Lung microvascular endothelial cell (primary cell): ENCODE measurements at places on chromosomes 7 and 10. TPM values are rescaled to one million over a fixed set of nuclear protein-coding genes. Genes with fewer than 3 reads are reported as not detected.

DNA sequence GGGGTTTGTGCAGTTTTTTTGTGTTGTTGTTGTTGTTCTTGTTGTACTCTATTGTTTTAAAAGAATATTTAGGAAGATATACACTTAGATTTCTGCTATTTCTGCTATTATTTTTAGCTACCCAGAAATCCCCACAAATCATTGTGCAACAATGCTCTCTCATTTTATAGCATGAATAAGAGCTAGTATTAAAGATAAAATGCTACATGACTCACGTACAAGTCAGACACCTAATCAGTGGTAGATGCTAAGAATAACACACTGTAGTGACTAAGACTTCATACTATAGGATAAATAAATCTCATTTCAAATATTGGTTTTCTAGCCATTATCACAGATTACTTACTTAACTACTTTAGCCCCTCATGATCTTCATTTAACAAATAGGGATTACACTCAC, 920.5 kb downstream of the KCNMA1 start:
- no peak for DNase-seq

DNA sequence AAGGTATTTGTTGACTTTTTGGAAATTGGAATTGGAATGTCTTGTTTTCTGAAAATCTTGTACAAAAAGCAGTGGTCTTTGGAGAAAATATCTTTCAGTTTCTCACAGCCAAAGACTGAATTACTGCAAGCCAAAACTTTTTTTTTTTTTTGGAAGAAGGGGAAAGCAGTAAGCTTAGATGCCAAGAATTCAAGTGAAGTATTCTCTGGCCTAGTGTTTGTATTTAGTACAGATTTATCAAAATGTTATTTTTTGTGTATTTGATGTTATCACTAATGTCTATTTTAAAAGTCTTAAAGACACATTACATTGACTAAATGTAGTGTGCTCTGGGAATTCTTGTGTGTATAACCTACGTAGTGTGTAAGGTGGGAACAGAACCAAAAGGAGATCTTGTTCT, 6.2 kb downstream of the TET1 start:
- no peak for DNase-seq

DNA sequence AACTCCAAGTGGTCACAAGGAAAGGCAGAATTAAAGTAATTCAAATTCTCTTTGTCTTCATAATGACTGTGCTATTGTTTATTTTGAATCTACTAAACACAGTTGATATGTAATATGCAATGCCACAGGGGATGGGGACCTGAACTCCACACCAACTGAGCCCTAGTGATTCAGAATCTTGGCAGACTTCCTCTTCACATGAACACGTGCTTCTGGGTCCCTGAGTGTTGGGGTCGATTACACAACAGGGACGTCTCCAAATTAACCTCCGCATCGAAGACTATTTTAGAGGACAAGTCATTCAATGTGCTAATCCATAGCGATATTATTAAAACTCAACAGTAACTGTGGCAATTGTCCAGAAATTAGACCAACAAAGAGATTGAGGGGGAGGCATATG, 95.3 kb upstream of the CARD11 start:
- no peak for DNase-seq

- DNase-seq: peak; percentile 28
Observed at GRCh38 chr10:131980761-131981428, 828 bp downstream of the BNIP3 start.

DNA sequence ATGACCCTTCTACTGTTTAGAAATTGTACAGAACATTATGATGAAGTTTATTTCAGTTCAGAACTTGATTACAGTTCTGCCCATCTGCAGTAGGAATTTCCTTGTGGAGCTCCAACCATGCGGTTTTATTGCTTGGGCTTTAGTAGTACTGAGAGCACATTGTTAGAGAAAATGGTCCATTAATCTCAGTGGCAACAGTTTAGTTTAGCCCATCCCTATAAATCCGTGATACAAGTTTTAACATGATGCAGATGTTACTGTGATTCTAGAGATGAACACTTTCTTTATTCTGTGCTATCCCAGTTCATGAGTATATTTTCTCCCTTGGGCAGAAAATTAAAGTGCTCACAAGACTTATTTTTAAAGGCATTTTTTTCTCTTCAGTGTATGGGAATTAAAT, 84.8 kb upstream of the FZD8 start:
- DNase-seq: no peak

- DNase-seq: no peak
Observed at GRCh38 chr7:20293336-20293735, 37.4 kb upstream of the ITGB8 start.

- no peak for DNase-seq
Observed at GRCh38 chr10:84551437-84552120, 223.2 kb downstream of the CCSER2 start.

- DNase-seq: peak; percentile 87
Observed at GRCh38 chr10:124983321-124983720, 41.4 kb downstream of the ZRANB1 start.

DNA sequence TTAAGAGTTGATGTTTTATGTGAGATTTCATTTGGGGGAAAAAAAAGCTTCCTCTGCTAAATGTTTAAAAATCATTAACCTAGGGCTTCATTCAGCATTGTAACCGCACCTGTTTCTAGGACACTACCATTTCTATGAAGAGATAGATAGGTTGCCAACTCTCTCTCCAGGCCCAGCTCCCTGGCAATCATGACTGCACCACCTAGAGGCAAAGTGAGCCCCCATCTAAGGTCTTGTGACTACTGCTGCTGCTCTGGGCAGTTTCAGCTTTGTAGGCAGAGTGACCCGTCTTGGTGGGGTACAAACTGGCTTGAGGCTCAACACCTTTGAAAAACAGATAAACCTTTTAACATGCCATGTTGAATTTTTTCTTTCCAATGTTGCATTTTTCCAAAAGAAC, 27.3 kb upstream of the MRC1 start:
- DNase-seq: peak; percentile 56

- no peak for DNase-seq
Observed at GRCh38 chr10:63168821-63169462, 35.8 kb downstream of the NRBF2 start.

DNA sequence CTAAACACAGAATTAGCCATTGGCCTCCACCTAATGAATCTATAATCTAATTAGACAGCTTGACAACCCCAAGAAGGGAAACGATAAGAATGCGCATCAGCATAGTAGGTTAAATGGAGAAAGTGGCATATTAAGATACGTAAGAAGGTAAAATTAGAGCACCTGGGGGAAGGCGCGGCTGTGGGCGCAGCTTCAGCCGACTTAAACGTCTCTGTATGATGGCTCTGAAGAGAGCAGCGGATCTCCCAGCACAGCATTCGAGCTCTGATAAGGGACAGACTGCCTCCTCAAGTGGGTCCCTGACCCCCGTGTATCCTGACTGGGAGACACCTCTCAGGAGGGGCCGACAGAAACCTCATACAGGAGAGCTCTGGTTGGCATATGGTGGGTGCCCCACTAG, 518.8 kb downstream of the PHTF2 start:
- DNase-seq: no peak

GRCh38 chr10:13437026-13437555, 89.0 kb upstream of the SEPHS1 start:
- DNase-seq: no peak

DNA sequence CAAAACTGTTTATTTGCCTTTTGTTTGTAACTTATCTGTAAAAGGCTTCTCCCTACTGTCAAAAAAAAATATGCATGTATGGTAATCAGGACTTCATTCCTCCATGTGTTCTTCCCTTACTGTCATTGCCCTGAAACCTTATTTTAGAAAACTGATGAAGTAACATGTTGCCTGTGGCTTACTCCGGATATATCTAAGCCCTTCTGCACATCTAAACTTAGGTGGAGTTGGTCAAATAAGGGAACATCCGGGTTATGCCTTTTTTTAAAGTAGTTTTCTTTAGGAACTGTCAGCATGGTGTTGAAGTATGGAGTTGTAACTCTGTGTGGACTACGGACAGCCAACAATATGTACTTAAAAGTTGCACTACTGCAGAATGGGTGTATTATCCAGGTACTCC, 6.2 kb downstream of the SAR1A start:
- no peak for DNase-seq

GRCh38 chr7:158475036-158475678, 112.5 kb downstream of the PTPRN2 start:
- no peak for DNase-seq

DNA sequence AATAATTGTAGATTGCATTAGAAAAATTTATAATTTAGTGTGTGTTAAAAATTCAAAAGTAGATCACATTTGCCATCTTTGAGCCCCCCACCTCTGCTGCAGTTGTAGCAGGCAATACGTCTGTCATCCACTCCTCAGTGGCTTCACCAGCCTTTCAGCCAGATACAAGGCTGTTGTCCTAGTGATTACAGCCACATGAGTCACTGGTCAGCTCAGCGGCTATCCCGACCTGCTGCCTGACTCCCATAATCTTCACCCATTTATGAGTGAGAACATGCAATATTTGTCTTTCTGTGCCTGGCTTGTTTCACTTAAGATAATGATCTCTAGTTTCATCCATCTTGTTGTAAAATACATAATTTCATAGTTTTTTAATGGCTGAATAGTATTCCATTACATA, 9.2 kb downstream of the OR2A5 start:
- peak; percentile 1 for DNase-seq

GRCh38 chr7:79398138-79398749, 55.2 kb downstream of the MAGI2 start:
- peak; percentile 90 for DNase-seq

DNA sequence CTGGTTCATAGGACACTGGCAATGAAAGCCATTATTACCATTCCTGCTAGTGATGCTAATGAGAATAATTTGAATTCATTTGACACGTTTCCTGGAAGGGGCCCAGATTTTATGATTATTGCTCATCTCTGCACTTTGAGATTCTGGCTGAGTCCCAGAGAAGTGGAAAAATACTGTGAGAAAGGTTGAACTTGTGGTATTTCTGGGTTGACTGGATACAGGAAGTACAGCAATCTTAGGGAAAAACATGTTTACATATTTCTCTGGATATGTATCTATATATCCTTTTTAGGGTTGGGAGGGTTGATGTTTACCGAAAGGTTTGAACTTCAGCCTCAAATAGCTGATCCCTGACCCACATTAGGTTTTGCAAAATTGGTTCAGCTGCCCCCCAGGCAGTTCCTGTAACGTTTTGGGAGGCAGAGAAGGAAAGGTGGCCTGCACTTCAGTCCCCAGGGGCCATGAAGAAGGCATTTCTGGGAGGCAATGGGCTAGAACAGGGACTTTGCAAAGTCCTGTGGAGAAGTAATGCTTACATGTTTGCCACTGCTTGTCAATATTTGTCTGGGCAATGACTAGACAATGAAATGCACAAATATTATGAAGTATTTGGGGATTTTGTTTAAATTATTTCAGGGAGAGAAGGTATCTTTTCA, 253.7 kb upstream of the PITRM1 start:
- peak; percentile 93 for DNase-seq

GRCh38 chr7:139075871-139076686, 33.4 kb downstream of the ZC3HAV1 start:
- DNase-seq: no peak

DNA sequence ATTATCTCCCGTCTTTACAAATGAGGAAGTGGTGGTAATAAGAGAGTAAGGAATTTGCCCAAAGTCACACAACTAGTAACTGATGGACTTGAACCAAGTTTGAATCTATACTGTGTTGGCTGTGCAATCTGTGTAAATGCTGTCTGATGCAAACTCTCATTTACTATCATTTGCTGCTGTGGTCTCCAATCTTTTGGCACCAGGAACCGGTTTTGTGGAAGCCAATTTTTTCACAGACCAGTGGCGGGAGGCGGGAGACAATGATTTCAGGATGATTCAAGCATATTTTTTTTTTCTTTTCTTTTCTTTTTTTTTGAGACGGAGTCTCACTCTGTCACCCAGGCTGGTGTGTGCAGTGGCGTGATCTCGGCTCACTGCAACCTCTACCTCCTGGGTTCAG, 450.0 kb upstream of the FZD8 start:
- DNase-seq: no peak

- no peak for DNase-seq
Observed at GRCh38 chr7:96415293-96415940, 93.5 kb upstream of the SLC25A13 start.

DNA sequence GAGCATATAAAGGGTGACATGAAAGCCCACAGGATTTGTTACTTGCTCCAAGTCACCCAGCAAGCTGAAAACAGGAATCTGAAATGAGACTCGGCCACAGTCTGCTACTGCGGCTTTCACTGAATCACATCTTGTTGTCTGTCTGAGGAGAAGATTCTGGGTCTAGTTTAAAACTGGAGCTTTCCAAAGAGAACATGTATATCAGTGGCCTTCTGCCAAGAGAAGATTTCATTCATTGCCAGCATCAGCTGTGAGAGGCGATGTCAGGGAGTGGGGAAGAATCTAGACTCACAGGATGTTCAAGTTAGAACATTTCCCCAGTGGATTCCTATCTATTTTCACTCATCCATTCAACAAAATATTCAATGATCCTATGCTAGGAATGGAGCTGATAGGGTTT, 122.8 kb downstream of the GALNT17 start:
- DNase-seq: no peak

- no peak for DNase-seq
Observed at GRCh38 chr10:51459476-51459875, 239.9 kb downstream of the CSTF2T start.

- no peak for DNase-seq
Observed at GRCh38 chr7:91596287-91596686, 284.2 kb downstream of the MTERF1 start.

Gene MYOF
- total RNA-seq: 58.1 and 147 TPM in 2 replicates

Gene STEAP4
- total RNA-seq: not detected in 2 replicates

Gene ANKRD61
- 0.22 TPM in 1 of 2 replicates, not detected in the other for total RNA-seq

Gene PLEKHS1
- total RNA-seq: not detected in 2 replicates

Gene ASAH2B
- total RNA-seq: 1.3 and 1.6 TPM in 2 replicates

Gene RNF32
- total RNA-seq: 0.20 and 0.44 TPM in 2 replicates

Gene VDAC2
- total RNA-seq: 114 and 117 TPM in 2 replicates

Gene ITPRID1
- total RNA-seq: not detected in 2 replicates

Gene WDR91
- 4.0 and 4.4 TPM in 2 replicates for total RNA-seq

Gene PCBD1
- 60.6 and 67.9 TPM in 2 replicates for total RNA-seq

Gene FAM237B
- total RNA-seq: not detected in 2 replicates
